GM20000 (cell line): ENCODE measurements at places on chromosomes 5 and 9.

GRCh38 chr5:127985811-127986325, 97.7 kb upstream of the SLC12A2 start:
- DNase-seq, result no peak

DNA sequence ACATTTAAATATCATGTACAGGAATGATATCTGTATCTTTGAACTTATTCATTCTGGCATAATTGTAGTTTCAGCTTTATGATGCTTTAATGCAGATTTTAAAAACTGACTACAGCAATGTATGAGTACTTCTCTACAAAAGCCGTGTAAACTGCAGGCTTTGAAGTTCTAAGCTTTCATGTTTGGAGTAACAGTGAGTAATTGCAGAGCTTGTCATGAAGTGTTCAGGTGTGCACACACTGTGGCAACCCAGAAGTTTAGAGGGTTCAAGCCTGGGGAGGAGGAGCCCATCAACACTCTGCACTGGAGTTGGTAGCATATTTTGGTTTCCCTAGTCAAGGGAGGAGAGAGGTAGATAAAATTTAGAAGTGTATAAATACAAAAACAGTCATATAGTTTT, 130.9 kb downstream of the CD180 start:
- DNase-seq, result no peak

DNA sequence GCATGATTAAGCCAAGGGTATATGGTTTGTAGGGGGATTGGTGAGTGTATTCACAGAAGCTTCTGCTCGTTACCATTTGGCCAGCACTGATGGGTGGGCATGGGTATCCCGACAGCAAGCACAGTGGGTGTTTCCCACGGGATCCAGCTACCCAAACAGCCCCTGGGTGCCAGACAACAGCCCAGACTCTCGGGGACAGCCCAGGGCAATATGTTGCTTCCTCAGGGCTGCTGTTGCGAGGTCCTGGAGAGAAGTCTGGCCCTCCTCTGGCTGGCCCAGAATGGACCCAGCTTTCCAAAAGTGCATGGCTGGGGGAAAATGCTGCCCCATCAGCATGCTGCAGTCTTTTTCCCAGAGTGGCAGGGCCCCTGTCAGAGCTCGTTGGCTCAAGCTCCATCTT, 247.0 kb downstream of the IRX1 start:
- no peak for DNase-seq

- DNase-seq, result no peak
Measured at GRCh38 chr9:117919538-117919937, 215.3 kb downstream of the TLR4 start.

- DNase-seq, result no peak
Measured at GRCh38 chr5:122350496-122350895, 38.5 kb downstream of the SNCAIP start.

DNA sequence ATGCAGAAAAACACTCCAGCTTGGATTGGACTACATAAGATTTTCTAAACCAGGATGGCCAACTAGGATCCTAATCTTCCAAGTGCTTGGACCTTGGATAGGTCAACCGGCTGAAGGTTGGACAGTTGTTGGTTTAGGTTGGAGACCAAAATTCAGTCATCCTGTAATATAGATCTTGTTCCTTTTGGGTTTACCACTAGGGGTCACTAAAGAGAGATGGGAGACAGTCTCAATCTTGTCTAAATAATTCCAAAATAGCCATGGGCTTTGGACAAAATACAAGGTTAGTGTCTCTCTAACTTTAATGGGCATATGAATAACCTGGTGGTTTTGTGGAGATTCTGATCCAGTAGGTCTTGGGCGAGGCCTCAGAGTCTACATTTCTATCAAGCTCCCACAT, 148.7 kb upstream of the ERCC6L2 start:
- peak; percentile 75 for DNase-seq

DNA sequence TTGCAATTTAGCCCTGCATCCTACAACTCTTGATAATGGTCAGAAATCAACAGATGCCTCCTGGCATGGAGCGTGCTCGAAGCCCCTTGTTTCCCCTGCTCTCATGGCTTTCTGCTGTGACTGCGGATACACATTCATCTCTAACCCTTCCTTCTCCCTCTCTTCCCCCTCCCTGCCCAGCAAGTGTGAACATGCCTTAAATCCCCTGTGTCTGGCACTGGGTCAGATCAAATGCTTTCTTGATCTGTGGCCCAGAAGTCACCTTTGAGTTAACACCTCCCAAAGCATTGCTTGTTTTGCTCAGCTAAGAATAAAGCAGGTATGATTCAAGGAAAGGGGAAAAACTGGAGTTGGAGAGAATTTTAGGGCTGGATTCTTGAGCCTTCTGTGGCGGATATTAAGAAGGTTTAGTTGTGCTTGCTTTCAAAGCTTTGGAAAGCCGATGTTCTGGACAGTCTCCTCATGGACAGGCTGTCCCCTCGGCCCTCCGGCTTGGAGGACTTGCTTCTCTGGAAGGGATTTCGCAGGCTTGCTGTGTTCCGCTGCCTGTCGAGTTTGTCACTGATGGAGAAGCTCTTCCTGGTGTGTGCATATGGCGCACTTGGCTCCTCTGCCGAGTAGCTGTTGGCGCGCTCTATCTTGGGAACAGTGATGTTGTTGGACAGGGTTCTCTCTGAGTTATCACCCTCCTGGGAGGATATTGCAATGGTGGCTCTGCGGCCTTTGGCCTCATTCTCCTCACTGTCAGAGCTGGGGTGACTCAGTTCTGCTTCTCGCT, 121.3 kb upstream of the KLF9 start:
- DNase-seq, result no peak

DNA sequence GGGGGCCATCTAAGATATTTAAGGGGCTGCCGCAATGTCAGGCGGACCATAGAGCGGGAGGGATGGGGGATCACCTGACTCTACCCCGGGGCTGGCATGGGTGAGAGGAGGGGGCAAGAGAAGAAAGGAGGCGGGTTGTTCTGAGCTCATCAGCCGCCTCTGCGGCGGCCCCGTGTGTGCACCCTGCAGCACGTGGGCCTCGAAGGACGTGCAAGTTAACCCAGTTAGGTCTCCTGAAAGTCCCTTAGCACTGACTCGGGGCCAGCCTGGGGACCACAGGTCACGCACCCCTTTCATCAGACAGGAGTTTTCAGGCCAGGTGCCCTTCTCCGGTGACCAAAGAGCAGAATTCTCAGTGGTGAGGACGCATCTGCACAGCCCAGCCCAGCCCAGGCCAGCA, 58.0 kb downstream of the UBE2QL1 start:
- no peak for DNase-seq

- DNase-seq, result no peak
Measured at GRCh38 chr5:143560378-143560777, 156.9 kb upstream of the NR3C1 start.

- no peak for DNase-seq
Measured at GRCh38 chr9:2700909-2701550, 16.3 kb upstream of the KCNV2 start.

DNA sequence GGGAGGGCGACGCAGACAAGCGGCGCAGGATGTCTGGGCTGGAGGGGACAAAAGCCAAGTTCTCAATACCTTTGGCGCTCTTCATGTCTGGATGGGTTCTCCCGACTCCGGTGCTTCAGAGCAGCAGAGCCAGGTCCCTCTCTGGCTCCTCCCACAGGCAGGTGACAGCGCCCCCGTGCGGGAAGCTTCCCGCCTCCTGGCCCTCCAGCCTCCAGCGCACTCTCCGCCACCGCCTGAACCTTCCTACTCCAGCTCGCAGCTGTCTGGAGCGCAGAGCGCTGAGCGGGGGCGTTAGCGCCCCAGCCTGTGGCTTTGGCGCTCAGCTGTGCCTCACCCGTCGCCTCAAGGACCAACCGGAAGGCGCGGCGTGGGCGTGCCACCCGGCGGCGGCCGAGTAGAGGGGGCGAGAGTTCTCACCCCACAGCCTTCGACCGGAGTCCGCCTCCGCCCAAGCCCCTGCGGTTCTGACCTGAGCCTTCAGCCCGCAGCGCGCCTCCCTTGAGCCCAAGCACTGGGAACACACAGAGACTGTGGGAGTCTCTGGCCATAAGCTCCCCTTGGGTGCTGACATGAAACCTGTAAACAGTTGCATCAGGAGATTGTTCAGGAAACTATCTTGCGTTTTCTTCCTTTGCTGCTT, at the start of gene SLCO4C1:
TSS of gene SLCO4C1 (minus strand) at position 107 of the 640 bp plus-strand sequence. CDS start at position 85, 22 bp downstream.
- DNase-seq, result peak; percentile 85

GRCh38 chr5:119292701-119293515, 62.9 kb upstream of the TNFAIP8 start:
- no peak for DNase-seq

- DNase-seq, result no peak
Measured at GRCh38 chr9:124964056-124964455, 23.2 kb upstream of the GOLGA1 start.

DNA sequence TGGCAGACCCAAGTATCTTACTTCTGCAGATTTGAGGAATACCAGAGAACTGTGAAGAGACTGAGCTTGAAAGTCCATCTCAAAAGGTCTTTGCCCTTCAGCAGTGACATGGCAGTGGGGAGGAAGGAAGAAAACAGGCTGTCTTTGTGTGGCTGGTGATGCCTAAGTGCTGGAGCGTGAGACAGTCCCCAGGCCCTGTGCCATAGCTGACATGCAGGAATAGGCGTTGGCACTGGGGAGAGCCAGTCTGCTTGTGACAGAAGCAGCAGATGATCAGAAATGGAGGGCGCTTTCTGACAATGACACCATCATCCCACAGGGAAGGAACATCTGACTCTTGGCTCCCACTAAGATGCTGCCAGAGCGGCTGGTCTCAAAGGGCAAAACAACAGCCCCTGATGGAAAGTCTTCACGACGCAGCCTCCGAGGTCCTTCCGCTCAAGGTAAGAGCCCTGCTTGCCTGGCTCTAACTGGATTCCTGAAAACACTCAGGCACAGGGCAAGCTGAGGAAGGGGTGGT, 15.5 kb upstream of the GLRX start:
- DNase-seq, result no peak
